Panc1 (cell line): ENCODE measurements at places on chromosomes 3 and 15.

- no peak for DNase-seq
Measured at GRCh38 chr3:97131476-97131875, 317.1 kb downstream of the EPHA6 start.

GRCh38 chr15:83745771-83746170 lies 91.8 kb downstream of the ADAMTSL3 start:
- no peak for DNase-seq

- DNase-seq: no peak
Measured at GRCh38 chr3:178320456-178321351, 215.5 kb upstream of the KCNMB2 start.

DNA sequence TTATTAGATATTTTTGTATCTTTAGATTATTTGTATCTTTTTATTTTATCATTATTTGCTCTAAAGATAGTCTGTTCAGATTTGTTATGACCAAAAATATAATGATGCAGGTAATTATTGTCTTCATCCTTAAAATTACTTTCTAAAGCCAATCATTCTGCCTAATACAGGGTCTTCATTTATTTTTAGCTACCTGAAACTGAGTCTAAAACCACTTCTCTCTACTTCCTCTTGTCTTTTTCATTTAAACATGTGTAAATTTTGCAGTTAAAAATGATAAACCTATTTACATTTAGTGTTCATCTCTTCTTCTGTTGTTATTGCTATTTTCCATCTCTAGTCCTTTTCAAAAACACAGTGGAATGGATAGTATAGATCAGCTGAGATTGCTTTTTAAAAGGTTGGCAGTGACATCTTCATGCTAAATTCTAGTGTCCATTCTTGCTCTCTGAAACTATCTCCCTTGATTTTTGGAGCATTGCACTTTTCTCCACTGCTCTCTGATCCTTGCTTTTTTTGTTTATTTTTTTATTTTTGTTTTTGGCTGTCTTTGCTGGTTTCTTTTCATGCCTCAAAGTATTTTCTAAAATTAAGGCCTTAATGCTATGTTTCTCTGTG lies 91.8 kb downstream of the UBE2E2 start:
- no peak for DNase-seq
